ENCODE measurements at places on chromosomes 11 and 22.

DNA sequence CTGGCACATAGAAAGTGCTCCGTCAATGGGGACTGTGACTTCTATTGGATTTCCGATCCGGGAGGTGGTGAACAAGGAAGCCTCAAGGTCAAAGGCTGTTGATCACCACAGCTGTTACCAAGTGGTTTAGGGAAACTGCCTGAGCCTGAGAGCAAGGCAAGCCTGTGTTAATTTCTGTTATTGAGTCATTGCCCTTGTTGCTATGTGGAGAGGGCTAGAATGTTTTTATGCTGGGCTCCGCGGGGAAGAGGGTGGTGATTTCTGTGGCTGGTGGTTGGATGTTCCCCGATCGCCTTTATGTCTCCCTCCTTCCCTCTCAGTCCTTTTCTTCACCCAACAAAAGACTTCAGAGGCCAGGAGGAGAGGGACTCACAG, 108.5 kb upstream of the ALX4 start:
- DNase-seq, result no peak

GRCh38 chr11:47980907-47981621, 705 bp downstream of the PTPRJ start:
- peak; percentile 80 for DNase-seq

DNA sequence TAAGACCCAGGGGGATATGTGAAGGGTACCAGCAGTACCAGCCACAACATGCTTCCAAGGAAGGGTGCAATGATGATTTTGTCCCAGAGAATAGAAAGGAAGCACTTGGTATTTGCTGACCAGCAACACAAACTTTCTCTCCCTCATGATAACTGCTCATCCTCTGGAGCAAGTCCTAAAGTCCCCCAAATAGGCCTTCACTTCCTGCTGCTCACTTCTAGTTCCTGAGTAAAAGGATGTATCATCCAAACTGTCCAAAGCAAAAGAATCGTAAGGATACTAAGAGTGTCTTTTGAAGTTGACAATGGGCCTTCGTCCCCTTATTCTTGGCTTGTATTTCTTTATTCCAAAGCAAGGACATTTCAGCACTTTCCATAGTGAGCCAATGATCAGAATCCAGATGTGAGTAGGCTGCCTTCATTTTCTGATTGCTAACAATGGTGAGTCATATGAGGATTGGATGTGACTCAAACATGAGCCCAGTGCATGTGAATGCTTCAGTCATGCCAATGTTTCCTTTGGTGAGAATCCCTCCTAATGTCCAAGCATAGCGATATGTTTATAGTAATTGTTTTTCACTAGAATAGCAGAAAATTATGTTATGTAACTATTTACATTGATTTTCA, 243.4 kb upstream of the POU2AF2 start:
- no peak for DNase-seq

DNA sequence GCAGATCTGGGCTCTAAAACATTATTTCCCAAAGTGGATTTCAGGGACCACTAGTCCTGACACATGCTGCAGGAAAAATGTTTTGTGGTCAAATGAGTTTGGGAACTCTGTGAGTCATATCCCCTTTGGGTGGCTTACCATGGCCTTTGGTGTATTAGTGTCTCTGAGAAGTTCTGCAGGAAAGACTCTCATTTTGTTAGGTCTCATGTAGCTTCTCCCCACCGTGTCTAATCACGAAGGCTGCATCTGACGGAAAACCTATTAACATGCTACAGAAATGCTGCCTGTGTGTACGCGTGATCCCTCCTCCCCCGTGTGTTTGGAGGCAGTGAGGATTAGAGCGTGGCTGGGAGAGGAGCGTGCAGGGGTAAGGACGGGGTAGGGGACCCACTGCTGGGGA, 191.7 kb downstream of the ST3GAL4 start:
- DNase-seq, result no peak

- peak; percentile 20 for DNase-seq
These were observed 11.4 kb downstream of the MOGAT2 start for GRCh38 chr11:75728992-75729391.

GRCh38 chr11:110349138-110349996, 53.0 kb upstream of the RDX start:
- DNase-seq, result peak; percentile 89

GRCh38 chr22:24337894-24338645, 67.4 kb downstream of the SPECC1L start:
- DNase-seq, result no peak

GRCh38 chr11:6607190-6607795, 3.7 kb downstream of the ILK start:
- DNase-seq, result peak; percentile 38

- DNase-seq, result no peak
These were observed 363.0 kb downstream of the DDX10 start for GRCh38 chr11:109027851-109028250.

- no peak for DNase-seq
These were observed 219.2 kb downstream of the NAV2 start for GRCh38 chr11:19931771-19932369.

GRCh38 chr11:27717801-27718229, 17.6 kb upstream of the BDNF start:
- no peak for DNase-seq

- no peak for DNase-seq
These were observed 47.0 kb upstream of the CLMP start for GRCh38 chr11:123241874-123242543.

GRCh38 chr11:70140711-70141485, 62.2 kb upstream of the FADD start:
- no peak for DNase-seq

- peak; percentile 63 for DNase-seq
These were observed 76.9 kb upstream of the TTLL12 start for GRCh38 chr22:43263645-43264514.

DNA sequence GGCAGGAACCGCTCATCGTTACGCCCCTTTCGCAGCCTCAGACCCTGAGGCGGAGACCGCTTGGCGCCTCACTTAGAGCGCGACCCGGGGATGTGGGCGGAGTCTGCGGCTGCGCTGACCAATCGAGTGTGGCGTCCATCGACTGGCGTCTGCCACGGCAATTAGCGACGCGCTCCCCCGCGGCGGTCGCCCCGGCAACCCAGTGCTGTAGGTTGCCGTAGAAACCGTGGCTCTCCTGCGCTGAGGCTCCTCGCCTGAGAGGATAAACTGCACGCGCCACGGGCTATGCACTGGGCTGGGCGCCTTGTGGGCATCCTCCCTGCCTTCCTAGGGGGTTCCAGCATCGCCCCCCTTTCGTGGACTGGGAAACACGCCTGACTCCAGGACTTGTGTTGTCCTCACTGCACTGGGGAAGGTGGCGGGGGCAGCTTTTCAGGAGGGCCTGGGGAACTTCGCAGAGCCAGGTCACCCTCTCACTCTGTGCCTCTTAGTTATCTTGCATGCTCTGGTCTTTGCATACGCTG, 701 bp upstream of the P2RX6 start:
- DNase-seq, result peak; percentile 98
